SW 1271 (cell line): ENCODE measurements at places on chromosomes 12 and 14.

GRCh38 chr14:39912192-39913100 lies 480.2 kb upstream of the FBXO33 start:
- no peak for DNase-seq

GRCh38 chr14:34251662-34252061 lies 210.4 kb downstream of the SPTSSA start:
- no peak for DNase-seq

GRCh38 chr12:46217541-46218321 lies 51.1 kb downstream of the SLC38A1 start:
- no peak for DNase-seq

DNA sequence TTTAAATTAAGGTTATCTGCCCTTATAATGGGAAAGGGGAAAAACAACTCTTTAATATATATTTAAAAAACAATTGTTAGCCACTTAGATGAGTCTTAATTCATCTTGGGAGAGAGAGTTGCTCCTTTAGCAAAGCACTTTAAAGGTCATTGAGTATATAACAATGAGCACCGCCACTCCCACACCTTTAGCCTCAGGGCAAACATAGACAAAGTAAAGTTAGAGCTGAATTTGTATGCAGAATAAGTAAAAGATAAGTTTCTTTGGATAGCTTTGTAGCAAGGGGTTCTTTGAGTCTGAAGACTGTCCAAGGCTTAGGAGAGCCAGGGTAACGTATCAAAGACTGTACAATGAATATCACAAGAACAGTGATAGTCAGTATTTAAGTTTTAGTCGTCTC lies 728.8 kb upstream of the LMO3 start:
- no peak for DNase-seq

GRCh38 chr12:47744005-47744651 lies 14.6 kb downstream of the RAPGEF3 start:
- no peak for DNase-seq

GRCh38 chr14:100383727-100384158 lies 60.6 kb downstream of the SLC25A47 start:
- DNase-seq: no peak

- no peak for DNase-seq
Observed at GRCh38 chr14:91732439-91732838, 553 bp upstream of the CATSPERB start.

DNA sequence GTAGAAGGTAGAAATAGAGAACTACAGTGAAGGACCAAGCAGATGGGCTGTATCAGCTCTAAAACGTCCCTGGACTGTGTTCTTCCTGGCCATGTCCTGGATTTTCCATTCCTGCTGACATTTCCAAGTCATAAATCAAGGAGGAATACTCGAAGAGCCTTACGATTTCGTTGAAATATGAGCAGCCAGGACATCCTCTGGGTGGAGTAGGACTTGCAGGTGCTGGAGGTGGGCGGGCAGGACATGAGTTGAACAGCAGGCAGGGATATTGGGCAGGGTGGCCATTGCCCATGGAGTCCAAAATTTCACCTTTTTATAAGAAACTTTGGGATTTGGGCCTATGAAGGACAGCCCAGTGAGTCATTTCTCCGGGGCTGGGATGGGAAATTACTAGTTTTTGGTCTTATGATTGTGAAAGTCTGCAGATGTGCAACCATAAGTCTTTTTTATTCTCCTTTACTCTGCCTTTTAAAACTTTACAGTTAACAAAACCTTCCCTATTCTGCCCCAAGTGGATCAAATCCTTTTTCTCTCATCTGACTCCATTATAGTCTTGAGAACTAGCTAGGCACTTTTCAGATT lies 88.8 kb downstream of the TMX1 start:
- DNase-seq: no peak

DNA sequence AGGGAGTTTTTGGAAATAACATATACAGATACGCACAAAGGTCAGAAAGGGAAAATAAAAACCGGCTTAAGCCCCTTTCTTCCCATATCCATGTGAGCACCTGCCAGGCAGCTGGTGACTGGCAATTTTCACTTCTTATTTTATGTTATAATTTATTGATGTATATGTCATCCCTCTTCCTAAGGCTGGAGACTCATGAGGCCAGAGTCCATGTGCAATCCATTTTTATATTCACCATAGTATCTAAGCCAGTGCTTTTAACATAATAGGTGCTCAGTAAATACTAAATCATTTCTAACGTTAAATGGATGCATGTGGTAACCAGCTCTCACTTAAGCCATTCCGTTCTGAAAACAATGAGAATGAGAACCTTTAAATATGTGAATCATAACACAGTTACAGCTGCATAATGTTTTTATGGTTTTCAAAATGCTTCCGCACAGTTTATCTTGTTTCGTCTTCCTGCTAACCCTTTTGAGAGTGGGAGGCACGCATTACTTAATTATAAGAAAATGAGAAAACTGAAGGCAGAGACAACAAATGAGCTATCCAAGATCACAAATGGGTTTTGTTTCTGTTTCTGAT lies 178.3 kb downstream of the CACNA1C start:
- no peak for DNase-seq

- no peak for DNase-seq
Observed at GRCh38 chr12:111846016-111846415, 4.0 kb downstream of the MAPKAPK5 start.

DNA sequence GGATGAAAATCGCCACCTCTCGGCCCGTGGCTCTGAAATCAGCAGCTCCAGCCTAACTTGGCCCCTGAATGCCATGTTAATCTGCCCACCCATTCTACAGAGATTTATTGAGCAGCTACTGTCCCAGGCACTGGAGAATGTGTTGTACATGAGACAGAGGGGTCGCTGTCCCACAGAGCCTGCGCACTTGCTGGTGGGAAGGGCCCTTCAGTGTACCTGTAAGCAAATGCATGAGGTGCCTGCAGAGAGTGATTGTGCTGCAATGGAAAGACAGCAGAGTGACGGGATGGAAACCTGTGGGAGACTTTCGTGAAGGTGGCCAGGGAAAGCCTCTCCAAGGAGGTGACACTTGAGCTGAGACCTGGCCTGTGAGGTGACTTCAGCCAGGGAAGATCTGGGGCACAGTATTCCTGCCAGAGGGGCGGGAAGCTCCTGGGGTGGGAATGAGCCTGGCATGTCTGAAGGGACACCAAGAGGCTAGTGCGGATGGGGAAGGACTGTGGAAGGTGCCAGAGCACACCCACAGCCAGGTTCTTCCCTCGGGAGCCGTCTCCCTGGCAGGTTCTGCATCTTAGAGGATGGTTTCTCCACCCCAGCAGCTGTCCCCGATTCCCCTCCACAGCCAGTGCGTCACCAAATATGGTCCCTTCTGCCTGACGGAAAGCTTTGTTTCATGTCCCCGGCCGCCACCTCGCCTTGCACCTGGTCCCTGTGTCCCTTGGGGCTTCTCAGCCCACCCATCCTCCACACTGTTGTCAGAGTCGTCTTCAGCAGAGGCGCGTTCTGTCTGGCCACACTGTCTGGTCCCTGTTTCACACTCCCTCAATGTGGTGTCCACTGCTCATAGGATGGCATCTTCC lies 8.7 kb downstream of the SMIM41 start:
- DNase-seq: no peak

GRCh38 chr12:54603173-54603814 lies 14.8 kb upstream of the PPP1R1A start:
- peak; percentile 34 for DNase-seq

DNA sequence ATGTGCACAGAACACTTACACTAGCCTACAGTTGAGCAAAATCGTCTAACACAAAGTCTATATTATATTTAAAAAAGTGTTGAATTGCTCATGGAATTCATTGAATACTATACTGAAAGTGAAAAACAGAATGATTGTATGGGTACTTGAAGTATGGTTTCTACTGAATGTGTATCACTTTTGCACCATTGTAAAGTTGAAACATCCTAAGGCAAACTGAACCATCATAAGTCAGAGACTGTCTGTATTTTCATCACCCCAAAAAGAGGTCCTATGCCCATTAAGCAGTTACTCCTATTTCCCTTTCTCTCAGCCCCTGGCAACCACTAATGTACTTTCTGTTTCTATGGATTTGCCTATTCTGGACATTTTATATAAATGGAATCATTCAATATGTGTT lies 4.4 kb upstream of the AMIGO2 start:
- peak; percentile 30 for DNase-seq

DNA sequence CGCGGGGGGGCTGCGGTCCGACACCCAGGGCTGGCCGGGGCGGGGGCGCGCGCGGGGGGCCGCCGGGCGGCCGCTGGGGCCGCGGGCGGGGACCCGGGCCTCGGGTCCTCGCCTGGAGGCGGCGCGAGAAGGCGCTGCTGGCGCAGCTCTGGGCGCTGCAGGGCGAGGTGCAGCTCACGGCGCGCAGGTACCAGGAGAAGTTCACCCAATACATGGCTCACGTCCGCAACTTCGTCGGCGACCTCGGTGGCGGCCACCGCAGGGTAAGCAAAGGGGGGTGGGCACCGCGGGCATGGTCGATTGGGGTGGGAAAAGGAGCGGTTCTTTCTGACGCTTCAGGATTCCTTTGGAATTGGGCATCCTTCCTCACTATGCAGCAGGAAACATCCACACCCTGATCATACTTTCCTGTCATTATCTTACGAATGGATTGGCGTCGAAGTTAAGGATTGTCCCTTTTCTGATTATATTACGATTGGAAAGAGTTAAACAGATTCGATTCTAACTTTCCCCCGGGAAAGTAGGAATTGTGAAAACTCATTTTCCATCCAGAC lies 798 bp downstream of the PDZRN4 start:
- DNase-seq: no peak

DNA sequence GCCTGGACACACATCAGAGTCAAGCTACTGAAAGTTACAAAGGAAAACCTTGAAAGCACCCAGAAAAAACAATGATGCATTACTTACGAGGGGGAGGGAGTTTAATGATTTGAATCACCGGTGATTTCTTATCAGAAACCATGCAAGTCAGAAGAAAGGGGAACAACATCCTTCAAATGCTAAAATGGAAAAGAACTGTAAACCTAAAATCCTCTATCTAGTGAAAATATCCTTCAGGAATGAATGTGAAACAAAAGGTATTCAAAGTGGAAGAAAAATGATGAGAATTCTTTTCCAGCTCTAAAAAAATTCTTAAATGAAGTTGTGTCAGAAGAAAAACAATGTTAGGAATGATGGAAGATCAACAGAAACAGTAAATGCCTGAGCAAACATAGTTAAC lies 16.8 kb downstream of the SCAF11 start:
- DNase-seq: no peak

GRCh38 chr14:63045234-63045611 lies at the start of gene KCNH5:
Gene KCNH5, minus strand, starts transcription at chr14:63045458. Its CDS starts 272 bp downstream, at chr14:63045186.
- DNase-seq: no peak

DNA sequence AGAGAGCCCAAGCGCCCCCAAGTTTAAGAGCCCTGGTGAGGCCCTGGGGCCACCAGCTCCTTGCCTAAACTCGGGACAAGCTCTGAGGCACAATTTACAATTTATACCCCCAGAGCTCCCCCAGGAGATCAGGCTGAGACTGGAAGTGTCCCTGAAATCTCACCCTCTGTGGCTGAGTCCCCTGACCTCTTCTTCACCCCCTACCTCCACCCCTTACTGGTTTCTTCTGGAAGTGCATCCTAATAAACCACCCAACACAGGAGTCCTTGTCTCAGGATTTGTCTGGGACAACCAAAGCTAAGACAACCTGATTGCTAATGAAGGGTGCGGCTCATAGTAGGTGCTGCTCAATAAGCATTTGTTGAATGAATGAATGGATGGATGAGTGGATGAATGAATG lies 206.4 kb downstream of the BCL11B start:
- DNase-seq: no peak

DNA sequence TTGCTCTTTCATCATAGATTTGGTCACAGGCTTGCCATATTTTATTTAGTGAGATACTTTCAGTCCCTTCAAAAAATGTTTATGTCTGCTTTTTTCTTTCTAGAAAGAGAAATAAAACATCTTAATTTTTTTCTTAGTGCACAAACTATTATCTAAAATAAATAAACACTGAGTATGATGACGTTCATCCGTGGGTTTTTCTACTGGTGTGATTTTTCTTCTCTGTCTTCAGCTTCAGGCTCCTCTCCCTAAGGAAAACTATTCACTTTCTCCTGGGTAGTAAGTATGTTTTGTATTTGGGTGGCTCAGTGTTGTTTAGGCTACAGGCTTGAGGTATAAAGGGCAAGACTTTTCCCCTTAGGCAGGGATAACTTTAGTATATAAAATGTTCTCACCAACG lies 154.7 kb downstream of the DACT1 start:
- no peak for DNase-seq

DNA sequence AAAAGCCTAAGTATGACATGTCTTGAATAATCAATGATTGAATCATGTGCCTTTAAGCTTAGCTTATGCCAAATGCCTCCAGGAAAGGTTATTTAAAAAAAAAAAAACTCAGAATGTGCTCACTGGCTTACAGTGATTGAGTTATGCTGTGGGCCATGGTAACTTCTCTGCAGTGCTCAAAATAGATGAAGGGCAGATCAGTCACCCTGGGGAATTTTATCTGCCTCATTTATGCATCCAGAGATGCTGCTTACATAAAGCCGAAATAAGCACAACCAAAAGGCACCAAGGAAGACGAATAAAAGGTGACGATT lies 118.7 kb upstream of the MDM1 start:
- no peak for DNase-seq

DNA sequence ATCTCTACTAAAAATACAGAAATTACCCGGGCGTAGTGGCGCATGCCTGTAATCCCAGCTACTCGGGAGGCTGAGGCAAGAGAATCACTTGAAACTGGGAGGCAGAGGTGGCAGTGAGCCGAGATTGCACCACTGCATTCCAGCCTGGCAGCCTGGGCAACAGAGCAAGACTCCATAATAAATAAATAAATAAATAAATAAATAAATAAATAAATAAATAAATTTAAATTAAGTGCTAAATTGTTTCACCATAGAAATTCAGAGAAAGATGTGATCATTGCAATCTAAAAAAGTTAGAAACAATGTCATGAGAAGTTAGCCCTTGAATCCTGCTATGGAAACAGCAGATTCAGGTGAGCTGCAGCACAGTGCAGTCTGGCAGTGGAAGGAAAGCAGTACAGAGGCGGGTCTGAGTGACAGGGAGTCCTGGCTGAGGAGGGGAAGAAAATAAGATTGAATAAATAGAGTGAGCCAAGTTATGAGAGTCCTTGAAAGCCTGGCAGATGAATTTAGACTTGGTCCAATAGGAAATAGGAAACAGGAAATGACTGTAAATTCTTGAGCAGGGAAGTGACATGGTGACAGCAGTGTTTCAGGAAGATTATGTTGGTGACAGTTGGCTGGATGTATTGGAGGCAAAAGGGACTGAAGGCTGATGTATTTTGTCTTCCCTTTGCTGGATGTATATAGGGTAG lies 241.5 kb downstream of the GXYLT1 start:
- no peak for DNase-seq

- no peak for DNase-seq
Observed at GRCh38 chr12:10184261-10184843, 5.5 kb downstream of the TMEM52B start.
